ENCODE measurements at places on chromosomes 4 and X.

DNA sequence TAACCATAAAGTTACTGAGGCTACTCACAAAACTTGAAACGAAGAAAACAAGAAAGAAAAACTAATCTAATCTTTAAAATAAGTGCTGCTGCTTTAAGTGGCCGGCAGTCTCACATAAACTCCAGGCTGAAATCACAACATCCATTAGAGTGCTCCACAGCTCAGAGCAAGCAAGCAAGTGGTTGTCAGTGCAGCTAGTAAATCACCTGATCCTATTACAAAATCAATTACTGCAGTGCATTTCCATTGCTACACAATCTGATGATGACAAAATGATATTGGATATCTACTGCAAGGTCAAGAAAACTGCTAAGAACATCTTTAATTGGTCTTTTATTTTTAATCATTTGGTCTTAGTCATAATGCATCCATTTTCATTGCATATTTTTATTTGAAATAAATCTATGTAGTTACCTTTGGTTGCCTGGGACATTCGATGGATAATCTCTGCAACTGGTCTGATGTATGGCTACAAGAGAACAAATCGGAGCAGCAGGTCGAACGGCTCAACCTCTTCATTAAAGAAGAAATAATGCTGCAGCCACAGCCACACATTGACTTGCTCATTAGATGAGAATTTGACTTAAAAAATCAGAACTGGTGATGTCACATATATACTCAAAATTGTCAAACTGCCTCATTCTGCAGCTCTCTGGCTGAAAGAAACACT, 87.7 kb downstream of the FBXW7 start:
- DNase-seq: no peak

DNA sequence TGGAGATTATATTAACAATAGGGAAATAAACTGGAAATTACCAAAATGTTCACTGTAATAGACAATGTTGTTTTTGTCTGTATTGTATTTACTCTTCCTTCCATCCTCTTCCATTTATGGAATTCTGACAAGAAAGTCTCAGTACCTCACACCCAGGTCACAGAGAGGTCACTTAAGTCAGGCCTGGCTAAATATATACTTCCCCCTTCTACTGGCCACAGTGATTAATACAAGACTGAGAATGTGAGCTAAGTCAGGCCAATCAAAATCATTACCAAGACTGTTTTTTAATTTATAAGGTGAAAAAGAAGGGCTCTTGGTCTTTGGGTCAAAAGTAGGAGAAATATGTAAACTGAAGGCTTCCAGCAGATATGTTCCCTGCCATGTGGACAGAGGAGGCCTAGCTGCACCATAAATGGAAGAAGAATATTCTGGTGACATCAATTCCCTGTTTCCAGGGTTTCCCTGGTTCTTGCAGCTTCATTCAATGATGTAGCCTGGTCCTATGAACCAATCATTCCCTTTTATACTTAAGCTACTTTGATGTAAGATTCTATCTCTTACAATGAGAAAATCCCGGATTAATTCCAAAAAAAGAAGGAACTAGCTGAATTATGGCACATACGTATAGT, 64.3 kb downstream of the LRBA start:
- no peak for DNase-seq

DNA sequence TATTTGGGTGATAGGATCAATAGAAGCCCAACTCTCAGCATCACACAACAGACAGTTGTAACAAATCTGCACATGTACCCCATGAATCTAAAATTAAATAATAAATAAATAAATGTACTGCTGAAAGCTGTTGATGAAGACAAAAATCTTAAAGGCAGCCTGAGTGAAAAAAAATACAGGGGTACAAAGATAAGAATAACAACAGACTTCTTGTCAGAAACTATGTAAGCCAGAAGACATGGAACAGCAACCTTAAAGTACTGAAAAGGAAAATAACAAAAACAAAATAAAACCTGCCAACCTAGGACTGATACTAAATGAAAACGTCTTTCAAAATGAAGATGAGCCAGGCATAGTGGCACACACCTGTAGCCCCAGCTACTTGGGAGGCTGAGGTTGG, 25.0 kb upstream of the PDLIM5 start:
- DNase-seq: no peak

DNA sequence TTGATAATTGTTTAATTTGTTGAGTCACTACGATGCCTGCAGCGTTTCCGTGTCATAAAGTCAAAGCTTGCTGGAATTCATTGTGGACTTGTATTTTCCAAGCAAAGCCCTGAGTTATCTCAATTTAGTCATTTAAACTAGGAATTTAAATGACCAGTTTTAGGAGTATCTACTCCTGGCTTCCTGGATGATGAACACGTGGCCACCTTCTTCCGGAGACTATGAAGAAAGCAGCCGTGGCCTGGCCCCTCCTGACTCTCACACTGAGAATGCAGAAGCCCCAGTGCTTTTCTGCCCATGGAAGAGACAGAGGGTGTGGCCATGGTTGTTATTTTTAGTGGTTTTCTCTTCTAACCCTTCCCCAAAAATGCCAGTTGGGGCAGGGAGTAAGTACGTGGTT, 250.7 kb upstream of the GATB start:
- DNase-seq: no peak

DNA sequence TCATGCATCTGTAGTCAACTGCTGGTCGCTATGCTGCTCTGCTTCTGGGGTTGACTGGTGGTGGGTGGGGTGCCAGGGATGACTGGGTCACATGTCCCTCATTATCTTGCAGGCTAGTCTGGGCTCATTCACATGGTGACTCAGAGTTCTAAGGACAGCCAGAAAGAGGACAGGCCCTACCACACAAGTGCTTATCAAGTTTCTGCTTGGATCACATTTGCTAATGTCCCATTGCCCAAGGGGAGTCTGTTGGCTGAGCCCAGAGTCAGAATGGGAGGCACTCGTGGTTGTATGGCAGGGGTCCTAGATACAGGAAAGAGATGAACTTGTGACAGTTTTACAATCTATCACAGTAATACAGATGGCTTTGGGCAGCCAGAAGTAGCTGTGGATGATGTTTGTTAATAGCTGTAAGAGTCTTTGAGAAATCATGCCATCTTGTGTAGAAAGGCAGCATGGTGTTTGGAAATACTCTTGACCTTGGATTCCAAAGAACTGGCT, 221.3 kb downstream of the GPAT3 start:
- DNase-seq: no peak

- no peak for DNase-seq
These were observed 1303.0 kb upstream of the AGA start for GRCh38 chr4:178745203-178745602.

DNA sequence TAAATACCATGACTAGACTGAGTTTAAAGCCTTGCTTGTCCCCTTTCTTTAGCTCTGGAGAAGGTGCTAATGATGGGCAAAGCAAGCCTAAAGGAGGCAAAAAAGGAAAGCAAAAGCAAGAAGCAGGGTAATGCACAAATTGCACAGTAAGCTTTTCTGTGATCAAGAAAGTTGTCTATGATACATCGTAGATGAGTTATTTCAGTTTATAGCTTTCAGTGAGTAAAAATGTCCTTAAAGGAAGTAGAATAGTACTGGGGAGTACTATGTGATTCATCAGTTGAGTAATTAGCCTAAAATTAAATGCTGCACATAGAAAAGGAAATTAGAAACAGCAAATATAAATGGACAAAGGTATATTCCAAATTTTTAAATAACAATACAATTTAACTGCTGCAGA, 50.2 kb upstream of the PDE5A start:
- DNase-seq: no peak

DNA sequence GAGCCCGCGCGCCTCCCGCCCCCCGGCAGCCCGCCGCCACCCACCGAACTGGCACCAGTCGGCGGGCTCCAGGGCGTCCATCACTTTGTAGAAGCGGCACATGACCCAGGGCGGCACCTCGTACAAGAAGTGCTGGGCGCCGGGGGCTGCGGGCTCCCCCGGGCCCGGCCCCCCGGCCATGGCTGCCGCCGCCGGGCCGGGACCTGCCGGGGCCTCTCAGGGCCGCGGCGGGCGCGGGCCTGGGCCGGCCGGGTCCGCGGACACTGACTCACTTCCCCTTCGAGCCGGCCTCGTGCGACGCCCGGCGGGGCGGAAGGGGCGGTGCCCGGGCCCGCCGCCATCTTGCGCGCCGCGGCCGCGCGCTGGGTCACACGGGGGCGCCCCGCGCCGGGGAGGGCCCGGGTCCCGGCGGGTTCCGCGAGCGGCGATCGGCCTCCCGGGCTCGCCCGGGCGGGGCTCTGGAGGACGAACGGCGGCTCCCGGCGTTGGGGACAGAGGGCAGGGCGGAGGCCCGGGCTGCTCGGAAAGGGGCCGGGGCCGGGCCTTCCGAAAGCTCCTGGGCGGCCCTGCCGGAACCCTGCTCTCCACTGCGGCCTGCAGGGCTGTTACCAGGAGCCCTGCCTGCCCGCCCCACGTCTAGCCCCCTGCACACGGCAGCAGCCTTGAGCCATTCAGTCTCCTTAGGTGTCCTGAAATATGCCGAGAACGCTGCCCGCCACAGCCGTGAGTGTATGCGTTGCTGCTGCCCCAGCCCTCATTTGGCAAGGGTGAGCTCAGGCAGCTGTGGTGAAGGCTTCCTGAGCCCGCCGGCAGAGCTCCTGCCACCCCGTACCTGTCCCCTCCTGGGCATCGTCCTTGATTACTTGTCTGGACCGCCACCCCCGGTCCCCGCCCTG, at the start of gene IRAK1:
Gene IRAK1 (minus strand): TSS at position 270 of the 896 bp plus-strand sequence. CDS start 90 bp downstream, at position 180.
- DNase-seq: peak; percentile 86

DNA sequence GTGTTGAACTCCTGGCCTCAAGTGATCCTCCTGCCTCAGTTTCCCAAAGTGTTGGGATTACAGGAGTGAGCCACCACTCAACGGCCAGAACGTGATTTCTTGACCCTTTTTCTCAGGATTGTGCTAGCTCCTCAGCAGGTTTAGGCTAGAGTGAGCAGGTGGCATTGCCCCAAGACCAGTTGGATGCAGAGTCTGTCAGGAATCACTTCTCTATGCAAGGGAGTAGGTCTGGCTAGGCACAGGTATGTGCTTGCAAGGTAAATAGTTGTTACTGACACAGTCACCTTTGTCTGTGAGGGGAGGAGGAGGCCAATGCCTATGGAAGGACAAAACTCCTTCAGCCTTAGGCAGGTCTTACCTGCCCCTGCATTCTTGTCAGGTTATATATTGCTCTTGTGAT, 24.2 kb downstream of the SLC25A5 start:
- no peak for DNase-seq

- no peak for DNase-seq
These were observed 130.2 kb downstream of the CFAP299 start for GRCh38 chr4:80465736-80466135.

DNA sequence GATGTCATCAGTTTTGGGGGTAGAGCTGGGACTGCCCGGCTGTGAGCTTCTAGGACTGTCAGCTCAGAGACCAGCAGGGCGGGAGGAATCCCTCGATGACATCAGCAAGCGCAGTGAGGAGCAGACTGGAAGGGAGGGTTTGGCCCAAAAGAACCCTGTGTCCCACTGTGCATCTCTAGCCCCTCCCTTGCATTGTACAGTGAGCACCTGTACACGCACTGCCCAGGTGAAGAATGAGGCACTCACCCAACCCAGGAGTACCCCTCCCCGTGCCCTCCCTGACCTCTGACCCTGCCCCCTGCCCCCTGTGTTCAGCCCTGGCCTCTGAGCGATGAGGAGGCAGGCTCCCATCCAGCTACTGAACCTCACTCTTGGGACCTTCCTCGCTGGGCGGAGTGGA, 92.9 kb downstream of the HMX1 start:
- no peak for DNase-seq
